ENCODE measurements at places on chromosomes 4 and X.

GRCh38 chrX:103818842-103819619 is 13.0 kb downstream of the RAB9B start:
- DNase-seq = no peak

- no peak for DNase-seq
These were observed 23.6 kb downstream of the TNIP2 start for GRCh38 chr4:2732526-2732925.

DNA sequence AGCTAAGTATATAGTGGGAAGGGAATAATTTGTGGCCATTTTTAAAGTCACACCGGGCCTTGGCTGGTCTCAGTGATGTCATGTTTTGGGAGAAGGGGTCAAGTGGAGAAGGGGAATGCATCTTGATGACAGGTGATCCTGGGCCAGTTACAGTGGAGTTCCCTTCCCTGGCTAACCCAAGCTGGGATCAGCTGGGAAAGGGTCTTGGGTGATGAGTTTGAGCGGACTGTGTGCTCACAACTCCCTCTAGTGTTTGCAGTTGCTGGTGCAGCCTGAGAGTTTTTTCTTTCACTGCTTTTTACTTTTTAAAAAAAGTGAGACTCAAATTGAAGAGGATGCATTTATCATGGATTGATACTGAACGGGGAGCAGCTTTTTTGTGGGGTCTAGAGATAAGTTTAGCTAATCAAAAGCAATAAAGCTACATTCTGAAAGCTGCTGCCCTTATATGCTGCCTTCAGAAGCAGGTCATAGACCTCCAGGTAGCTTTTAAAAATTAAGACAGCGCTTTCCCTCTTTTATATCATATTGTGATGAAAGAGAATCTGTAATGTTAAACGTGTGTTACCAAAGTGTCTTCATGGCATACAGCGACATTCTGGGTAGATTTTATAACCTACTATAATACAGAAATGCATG is 164.7 kb downstream of the DCLK2 start:
- DNase-seq = peak; percentile 53

- DNase-seq = no peak
These were observed 122.9 kb downstream of the RS1 start for GRCh38 chrX:18548996-18549395.

DNA sequence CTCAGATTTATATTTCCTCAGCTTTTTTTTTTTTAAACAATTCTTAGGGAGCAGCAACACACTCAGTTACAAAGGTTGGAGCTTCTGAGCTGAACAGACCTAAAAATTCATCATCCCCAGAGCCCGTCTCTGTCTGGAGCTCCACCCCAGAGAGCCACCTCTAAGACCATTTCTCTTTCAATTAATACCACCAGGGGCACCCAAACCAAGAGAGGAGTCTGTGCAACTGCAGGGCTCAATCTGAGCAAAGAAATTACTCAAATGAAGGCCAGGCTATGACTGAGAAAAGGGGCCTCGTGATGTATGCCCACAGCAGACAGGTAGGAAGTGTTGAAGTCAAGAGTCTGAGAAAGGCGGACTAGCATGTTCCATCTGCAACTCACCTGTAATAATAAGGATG is 95.5 kb downstream of the C4orf51 start:
- no peak for DNase-seq

- DNase-seq = peak; percentile 17
These were observed 20.8 kb upstream of the TMEM184C start for GRCh38 chr4:147596377-147596776.

GRCh38 chrX:42094218-42094617 is 170.9 kb upstream of the CASK start:
- no peak for DNase-seq

GRCh38 chr4:179536694-179537093 is 2094.5 kb upstream of the AGA start:
- no peak for DNase-seq

- no peak for DNase-seq
These were observed 8.9 kb downstream of the KDR start for GRCh38 chr4:55116450-55116849.

GRCh38 chr4:1395941-1396805 is 10.1 kb downstream of the NKX1-1 start:
- no peak for DNase-seq

DNA sequence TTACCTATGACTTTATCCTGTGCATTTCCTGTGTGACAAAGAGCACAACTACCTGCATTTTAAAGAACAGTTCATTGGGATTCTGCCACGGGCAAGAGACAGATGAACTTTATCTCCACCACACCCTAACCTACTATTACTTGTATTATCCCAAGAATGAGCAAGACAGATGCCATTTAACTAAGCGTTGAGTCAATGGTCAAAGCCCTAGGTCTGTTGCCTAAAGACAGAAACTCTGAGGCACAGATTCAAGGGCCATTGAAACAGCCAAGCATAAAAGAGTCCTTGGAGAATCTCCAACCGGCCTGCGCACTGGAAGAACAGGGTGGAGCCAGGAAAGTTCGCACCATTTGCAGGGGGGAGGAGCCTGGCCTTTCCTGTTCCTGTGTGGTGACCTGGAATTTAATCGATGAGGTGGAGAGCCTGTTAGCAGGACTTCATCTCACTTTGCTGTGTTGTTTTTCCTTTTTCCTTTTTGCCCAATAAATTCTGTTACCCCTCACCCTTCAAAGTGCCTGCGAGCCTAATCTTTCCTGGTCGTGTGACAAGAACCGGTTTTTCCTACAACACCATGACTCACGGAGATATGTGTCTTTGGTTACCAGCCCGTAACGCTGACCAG is 146.4 kb upstream of the DIAPH2 start:
- no peak for DNase-seq

- DNase-seq = peak; percentile 74
These were observed 57.4 kb downstream of the TSC22D3 start for GRCh38 chrX:107718156-107718621.

GRCh38 chr4:101068115-101068514 is 279.2 kb downstream of the PPP3CA start:
- DNase-seq = no peak

DNA sequence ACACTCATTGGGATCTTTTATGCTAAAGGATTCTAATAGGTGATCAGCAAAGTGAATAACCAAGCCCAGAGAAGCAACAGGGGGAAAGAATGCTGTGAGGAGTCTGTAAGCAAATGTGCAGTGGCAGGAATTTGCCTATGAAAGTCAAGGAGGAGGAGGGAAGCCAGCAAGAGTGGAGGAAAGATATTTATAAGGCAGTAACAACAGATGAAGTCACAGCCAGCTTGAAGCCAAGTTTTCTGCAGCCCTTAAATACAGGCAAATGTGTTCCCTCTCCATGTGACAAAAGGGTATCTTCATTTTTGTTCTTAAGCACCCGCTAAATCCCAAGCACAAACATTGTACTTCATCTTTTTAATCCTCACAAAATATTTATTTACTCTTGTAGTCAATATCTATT is 275.0 kb upstream of the CLNK start:
- DNase-seq = no peak

DNA sequence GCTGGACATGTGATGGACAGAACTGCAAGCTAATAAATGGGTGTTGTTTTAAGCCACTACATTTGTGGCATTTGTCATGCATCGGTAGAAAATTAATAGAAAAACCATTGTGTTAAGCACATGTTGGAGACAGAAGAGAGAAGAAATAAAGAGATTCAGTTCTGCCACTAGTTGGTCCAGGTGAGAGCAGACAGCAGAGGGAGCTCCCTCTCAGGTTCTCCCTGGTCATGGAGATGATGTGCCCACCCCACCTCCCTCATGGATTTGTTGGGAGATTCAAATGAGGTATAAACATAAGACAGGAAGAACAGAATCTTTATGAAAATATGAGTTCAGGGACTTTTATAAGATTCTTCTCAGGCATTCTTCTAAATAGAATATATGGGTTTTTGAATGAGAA is 36.8 kb upstream of the OCIAD2 start:
- no peak for DNase-seq

- DNase-seq = no peak
These were observed 237.8 kb downstream of the TRAM1L1 start for GRCh38 chr4:116847616-116848015.

DNA sequence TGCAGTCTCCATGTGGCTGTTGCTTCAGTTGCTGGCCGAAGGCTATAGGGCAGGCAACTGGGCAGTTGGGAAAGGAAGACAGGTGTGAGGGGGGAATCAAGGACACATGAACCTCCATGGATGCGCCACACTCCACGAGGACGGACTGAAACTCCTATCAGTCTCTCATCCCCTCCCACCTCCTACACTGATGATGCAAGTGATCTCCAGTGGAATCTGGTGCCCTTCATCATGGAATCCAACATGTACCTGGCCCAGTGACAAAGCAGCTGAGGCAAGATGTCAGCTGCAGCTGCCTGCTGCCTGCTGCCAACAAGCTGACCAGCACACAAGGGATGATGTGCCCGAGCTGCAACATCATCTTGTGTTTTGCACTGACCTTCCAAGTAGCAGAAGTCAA is 26.0 kb upstream of the MGST2 start:
- DNase-seq = no peak

DNA sequence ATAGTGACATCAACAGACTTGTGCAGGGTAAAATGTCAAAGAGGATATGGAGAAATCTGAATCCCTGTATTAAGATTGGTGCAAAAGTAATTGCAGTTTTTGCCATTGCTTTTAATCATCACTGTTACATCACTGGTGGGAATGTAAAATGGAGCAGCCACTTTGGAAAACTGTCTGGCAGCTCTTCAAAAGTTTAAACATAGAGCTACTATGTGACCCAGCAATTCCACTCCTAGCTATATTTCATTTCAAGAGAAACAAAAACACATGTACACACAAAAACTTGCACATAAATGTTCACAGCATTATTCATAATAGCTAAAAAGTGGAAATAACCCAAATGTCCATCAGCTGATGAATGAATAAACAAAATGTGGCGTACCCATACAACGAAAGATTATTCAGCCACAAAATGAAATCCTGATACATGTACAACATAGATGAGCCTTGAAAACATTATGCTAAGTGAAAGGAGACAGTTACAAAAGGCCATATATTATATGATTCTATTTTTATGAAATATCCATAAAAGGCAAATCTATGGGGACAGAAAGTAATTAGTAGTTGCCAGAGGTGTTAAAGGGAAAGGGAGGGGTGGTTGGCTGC is 106.4 kb downstream of the AMELX start:
- DNase-seq = no peak

- DNase-seq = peak; percentile 59
These were observed 1.7 kb downstream of the NSD2 start for GRCh38 chr4:1872870-1873269.

GRCh38 chrX:101759000-101759399 is 99.3 kb upstream of the ARMCX2 start:
- no peak for DNase-seq

- DNase-seq = no peak
These were observed 7.9 kb downstream of the OGT start for GRCh38 chrX:71540801-71541200.
